Chondrocyte (in vitro differentiated cells): ENCODE measurements at places on chromosomes 16 and 17. TPM values are rescaled to one million over a fixed set of nuclear protein-coding genes. Genes with fewer than 3 reads are reported as not detected.

SRCIN1 gene
- total RNA-seq: 0.30 to 0.51 TPM in 2 of 3 replicates, not detected in the other

- no peak for DNase-seq
Measured at GRCh38 chr16:30605158-30605557, 5.0 kb downstream of the ZNF689 start.

IKZF3 gene
- total RNA-seq: not detected in 3 replicates

GRCh38 chr17:63066158-63066813, 100.3 kb downstream of the TANC2 start:
- DNase-seq: no peak

DNA sequence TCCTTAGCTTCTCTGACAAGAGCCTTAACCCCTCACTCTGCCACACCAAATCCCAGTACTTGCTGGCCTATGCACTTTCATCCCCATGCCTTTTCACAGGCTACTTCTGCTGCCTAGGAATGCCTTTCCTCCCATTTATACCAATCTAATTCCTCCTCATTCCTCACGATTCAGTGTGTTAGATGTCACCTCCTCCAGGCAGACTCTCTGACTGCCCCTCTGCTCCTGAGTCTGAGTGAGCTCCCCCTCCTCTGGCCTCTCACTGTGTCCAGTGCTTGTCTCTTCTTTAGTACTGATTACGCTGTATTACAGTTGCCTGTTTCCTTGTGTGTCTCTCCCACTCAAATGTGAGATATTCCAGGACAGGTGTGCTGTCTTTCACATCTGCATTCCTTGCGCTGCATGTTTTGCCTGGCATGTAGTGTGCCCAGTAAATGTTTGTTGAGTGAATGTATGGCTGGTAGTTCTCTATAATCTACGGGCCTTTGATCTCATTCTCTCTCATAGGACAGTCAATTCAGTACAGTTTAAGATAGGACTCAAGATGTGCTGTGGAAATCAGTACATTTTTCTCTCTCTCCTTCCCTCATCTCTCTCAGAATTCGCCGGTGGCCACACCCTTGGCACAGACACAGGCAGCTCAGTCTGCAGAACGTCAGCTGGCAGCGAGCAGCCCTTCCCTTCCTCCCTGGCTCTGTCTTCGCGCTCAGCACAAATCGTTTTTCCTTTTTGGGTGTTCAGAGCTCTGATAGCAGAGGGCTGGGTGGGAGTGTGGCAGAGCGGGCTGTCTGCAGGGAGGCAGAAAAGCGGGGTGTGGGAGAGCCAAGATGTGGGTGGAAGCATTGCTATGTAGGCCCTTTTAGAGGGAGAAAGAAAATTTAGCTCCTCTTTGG, 18.5 kb downstream of the ARL4D start:
- DNase-seq: no peak

DNA sequence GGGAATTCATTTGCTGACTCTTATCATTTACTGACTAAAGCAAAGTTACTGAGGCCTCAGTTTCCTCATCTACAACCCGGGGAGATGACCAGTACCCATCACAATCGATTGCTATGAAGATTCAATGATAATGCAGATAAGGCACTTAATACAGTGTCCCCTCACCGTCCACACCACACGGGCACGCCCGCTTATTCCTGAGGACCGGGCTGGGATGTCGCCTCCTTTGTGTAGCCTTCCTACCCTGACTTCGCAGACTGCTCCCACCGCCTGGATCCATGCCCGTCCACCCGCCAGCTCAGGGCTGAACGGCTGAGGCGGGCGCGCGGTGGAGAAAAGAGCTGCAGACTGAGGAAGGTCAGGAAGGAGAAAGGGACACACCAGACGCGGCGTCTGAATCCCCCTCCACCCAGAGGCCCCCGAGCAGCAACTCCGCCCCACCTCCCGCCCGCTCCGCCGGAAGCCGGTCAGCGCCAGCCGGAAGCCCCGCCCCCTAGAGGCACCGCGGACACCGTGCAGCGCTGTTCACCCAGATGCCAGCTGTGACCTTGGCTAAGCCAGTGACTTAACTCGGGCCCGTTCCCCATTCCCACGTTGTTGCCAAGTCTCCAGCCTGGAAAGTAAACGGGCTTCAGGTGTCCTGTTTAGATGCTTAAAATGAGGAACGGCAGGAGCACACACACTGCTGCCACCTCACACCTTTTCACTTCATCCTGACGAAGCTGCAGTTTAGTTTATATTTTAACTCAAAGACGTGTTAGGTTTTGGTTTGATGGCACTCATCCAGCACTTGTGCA, at the start of gene KRABD2:
KRABD2 (minus strand) TSS at position 434 of the 797 bp plus-strand sequence.
- peak; percentile 96 for DNase-seq

GRCh38 chr17:57663326-57664070, 81.6 kb downstream of the CCDC182 start:
- DNase-seq: no peak

TM4SF5 gene
- total RNA-seq: not detected in 3 replicates

SSTR5 gene
- not detected in 3 replicates for total RNA-seq

- DNase-seq: no peak
Measured at GRCh38 chr17:47304186-47304585, 19.6 kb upstream of the EFCAB13 start.

DNA sequence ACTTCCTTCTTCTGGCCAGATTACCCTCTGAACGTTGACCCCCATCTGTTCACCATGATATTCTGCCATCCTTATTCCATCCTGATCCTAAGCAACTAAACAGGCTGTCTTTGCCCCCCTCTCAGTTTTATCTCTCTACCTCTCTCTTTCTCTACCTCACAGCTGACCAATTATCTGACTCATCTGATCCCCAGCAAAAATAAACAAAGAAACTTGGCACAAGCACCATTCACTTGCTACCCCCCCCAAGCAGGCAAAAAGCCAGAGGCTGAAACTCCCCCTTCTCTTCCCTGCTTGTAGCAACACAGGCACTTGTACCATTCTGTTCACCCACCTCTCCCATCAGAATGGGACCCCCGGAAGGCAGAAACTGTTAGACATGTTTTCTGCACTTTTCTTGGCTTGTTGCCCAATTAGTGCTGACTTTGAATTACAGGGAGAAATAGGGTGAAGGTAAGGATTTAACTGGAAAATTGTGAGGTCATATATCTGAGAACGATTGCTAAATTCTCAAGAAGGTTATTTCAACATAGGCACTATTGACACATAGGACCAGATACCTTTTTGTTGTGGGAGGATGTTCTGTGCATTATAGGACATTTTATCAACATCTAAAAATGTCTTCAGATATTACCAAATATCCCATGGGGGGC, 163.2 kb downstream of the TOX3 start:
- DNase-seq: no peak

DNA sequence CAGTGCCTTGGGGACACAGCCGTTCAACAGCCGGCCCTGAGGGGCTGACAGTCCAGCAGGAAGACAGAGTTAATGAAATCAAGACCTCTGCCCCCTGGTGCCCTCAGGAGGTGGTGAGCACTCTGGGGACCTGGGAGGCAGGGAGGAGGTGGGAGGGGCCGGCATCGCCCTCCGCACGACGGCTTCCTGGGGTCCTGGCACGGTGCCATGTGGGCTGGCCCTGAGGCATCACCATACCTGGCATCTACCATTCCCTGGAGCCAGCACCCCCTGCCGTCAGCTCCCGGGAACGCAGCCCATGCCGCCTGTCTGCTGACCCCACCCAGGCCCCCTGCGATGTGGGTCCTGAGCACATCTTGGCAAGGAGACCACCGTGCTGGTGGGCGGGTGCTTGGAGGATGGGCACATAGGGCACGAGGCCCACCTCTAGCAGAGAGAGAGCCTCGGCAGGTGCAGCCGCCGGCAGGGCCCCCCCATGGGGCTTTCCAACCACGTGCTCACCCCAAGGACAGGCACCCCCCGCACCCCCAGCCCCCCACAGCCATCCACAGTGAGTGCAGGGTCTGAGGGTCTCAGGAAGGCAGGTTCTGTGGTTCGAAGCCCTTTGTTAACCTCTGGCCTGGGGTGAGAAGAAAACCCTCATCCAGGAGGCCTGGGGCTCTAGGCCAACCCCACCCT, 52.5 kb downstream of the ZFPM1 start:
- DNase-seq: no peak

- no peak for DNase-seq
Measured at GRCh38 chr17:45790296-45790922, 6.3 kb downstream of the CRHR1 start.

- no peak for DNase-seq
Measured at GRCh38 chr17:41579484-41580243, 7.0 kb downstream of the KRT14 start.

DNA sequence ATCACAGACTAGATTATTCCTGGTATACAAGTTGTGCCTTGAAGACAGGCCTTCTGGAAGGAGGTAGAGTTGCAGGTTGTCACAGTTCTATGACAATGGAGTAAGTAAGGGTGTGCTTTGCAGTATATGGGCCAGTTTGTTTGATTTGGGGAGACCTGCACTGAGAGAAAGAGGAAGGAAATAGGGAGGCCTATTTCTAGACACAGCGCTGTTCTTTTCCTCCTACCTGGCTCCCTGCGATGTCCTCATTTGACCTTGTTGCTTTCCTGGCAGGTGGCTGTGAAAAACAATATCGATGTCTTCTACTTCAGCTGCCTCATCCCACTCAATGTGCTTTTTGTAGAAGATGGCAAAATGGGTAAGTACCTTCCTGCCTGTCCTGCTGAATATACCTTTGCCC, 22.5 kb upstream of the RASL10B start:
- no peak for DNase-seq

DNA sequence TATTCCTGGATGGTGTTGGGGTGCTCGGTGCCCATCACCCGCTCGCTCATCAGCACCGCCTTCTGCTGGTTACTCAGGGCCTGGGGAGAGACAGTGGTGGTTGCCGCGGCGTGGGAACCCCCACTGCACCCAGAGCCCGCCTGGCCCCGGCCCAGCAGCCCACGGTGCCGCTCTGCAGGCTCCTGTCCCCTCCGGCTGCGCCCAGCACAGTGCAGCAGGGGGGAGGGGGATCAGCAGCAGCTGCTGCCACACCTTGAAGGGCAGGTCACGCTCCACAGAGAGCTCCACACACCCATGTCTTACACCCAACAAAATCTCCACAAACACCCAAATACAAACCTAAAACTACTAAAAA, 18.8 kb downstream of the CLUH start:
- DNase-seq: no peak

DNA sequence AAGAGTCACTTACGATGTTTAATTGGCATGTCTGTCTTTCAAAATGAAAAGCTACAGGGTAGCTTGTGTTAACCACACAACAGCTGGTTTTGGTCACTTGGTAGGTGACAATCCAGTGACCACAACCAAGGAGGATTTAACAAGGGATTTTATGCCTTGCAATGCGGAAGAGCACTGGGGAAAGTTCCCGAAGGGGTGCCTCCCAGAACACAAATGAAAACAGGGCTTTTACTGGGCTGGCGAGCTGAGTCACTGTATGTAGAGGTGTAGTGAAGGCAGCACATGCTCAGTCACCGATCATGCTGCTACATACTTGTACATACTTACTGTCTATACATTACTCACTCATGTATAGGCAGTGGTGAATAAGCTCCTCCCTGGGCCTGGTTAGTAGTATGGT, 483.5 kb downstream of the CDH13 start:
- DNase-seq: no peak

- no peak for DNase-seq
Measured at GRCh38 chr17:72342061-72342460, 221.2 kb downstream of the SOX9 start.

RNU2-1 gene
- 2,934 to 3,390 TPM (median 3,124 TPM) in 3 replicates for total RNA-seq

TBC1D3G gene
- total RNA-seq: not detected in 3 replicates

ALDH3A2 gene
- total RNA-seq: 26.5 to 43.6 TPM (median 27.4 TPM) in 3 replicates

DNA sequence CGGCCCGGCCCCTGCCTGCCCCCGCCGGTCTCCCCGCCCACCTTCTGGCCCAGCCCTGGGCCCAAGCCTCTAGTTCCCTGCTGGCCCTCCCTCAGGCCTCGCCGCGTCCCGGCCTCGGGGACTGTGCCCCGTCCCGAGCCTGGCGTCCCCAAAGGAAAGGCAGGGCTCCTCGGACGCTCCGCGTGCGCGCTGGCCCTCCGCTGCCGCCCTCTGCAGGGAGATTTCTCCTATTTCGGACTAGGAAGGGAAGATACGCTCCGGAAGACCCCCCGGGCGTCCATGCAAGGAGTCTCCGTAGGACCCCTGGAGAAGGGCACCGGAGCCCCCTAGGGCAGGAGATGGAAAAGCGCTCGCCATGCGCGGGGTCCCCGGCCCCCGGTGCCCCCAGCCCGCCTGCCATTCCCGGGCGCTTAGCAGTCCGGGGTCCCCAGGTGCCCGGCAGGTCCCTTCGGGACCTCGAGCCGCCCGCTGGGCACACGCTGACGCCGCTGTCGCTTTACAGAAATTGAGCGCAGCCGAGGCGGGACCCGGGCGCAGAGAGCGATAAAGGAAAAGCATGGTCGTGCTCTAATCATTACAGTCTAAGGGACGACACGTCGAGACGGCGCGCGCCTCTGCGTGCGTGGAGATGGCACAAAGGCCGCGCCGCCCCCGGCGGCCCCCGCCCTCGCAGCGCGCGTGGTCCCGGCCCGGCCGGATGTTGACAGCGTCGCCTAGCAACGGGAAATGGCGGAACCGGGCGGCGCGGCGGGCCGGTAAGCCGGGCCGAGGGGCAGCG, at the start of gene CCDC40:
CCDC40 (plus strand) TSS at position 706 of the 778 bp plus-strand sequence; CDS start at position 727, 21 bp downstream.
- DNase-seq: no peak

SNAI3 gene
- total RNA-seq: not detected in 3 replicates

DNA sequence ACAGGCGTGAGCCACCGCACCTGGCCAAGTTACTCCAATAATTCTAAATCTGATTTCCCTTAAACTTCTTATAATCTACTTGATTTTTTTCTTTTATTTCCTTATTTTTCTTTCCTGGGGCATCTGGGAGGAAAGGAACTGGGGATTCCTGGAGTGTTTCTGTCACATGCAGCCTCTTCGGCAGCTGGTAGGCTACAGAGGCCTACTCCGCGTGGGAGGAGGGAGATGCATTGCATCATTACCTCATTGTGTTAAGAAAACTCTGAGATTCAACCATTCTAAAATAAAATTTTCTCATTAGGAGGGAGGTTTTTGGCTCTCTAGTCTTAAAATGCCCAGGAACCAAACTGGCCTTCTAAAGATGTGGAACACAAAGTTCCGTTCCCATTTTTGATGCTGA, 64.0 kb downstream of the SOX9 start:
- DNase-seq: no peak

GRCh38 chr16:68285683-68286082, 21.4 kb downstream of the SLC7A6 start:
- DNase-seq: no peak

DNA sequence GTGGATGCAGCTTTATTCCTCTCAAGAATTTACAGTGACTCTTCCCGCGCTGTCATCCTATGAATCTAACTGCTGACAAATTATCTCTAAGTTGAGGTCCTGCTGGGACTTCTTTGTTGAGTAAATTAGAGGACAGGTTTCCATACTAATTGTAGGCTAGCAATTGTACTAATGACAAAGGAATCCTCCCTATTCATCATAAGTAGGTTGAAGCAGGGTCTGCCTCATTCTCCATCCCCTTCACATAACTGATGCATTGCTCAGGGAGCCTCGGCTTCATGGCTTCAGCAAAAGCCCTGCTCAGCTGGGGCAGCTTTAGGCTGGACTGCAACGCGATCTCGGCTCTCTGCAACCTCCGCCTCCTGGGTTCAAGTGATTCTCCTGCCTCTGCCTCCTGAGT, 83.1 kb upstream of the IRX6 start:
- no peak for DNase-seq

NPIPA3 gene
- total RNA-seq: 3.3 TPM in 1 of 3 replicates, not detected in the others

TEX19 gene
- not detected in 3 replicates for total RNA-seq

- no peak for DNase-seq
Measured at GRCh38 chr16:30901201-30902028, 5.0 kb downstream of the CTF1 start.

GDPD3 gene
- total RNA-seq: 1.9 to 3.2 TPM (median 2.2 TPM) in 3 replicates

SULT1A4 gene
- total RNA-seq: 0.56 to 4.7 TPM (median 2.7 TPM) in 3 replicates

GRCh38 chr17:50133028-50133768, 3.2 kb upstream of the SAMD14 start:
- no peak for DNase-seq

MYH13 gene
- total RNA-seq: not detected in 3 replicates

PRSS36 gene
- 0.35 to 0.39 TPM in 2 of 3 replicates, not detected in the other for total RNA-seq
